ENCODE measurements at places on chromosomes 6 and 20.

DNA sequence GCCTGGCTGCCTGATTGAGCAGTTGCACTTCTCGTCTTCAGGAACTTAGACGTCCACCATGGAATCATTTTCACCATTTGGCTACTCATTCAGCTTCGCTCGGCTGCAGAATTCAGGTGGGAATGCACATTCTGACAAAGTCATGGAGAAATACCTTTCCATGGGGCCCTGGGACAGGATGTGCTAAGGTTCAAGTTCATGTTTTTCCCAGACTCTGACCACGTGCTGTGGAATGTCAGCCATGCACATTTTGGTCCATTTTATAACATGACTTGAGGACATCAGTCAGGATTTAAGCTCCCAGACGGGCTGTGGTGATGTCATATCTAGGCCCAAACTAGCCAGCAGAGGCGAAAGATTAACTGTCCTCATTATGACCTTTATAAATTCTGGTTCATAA, 205.3 kb downstream of the TBXT start:
- DNase-seq = no peak

- DNase-seq = no peak
These were observed 19.5 kb upstream of the PAX1 start for GRCh38 chr20:21685981-21686380.

DNA sequence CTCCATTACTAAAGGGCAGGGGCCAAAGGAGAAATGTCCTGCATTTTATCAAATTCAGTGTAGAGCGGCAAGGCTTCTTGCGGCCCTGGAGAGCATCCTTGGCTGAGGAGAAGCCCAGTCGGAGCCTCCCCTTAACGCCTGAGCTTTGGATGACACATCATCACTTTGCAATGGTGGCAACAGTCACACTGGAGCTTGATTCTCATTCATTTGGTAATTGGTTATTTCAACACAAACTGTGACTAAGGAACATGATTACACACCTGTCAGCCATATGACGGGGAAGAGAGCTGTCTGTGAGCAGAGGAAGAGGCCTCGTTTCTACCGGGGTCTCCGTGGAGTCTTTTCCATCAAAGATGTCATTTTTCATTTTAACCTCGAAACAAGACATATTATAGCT, 81.4 kb downstream of the SOBP start:
- no peak for DNase-seq

GRCh38 chr20:60187683-60188082, 229.5 kb downstream of the CDH26 start:
- no peak for DNase-seq
